ENCODE measurements at places on chromosomes 2 and 18. TPM values are rescaled to one million over a fixed set of nuclear protein-coding genes. Genes with fewer than 3 reads are reported as not detected.

Gene UGT1A1
- not detected for total RNA-seq

Gene CYP20A1
- 21.6 TPM for total RNA-seq

Gene LCT
- total RNA-seq, result 0.31 TPM

Gene POU3F3
- not detected for total RNA-seq

Gene FBLN7
- total RNA-seq, result 26.8 TPM

Gene IL36A
- total RNA-seq, result 0.23 TPM
